ENCODE measurements at places on chromosomes 1 and 21.

DNA sequence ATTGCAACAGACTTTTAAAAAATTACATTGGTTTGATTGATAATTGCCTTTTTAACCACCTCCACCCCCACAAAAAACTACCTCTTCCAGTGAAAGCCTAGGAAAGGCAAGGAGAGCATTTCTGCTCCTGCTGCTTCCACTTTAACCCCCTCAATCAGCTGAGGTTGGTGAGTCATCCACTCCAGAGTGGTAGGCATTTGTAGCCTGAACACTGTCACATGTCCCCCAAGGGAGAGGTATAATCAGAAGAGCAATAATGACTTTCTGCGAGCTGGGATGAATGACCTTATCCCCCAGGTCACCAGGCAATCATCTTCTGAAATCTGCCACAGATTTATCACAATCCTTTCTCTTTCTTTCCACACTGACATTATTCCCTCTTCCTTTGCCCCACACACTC, 126.6 kb upstream of the CAMK1G start:
- DNase-seq, result no peak

GRCh38 chr1:246052603-246053002, 454.5 kb downstream of the SMYD3 start:
- DNase-seq, result no peak

GRCh38 chr1:147850737-147851136, 51.9 kb upstream of the GJA8 start:
- no peak for DNase-seq

- DNase-seq, result no peak
These were observed 384.0 kb downstream of the LTN1 start for GRCh38 chr21:28608646-28609045.

- DNase-seq, result no peak
These were observed 553.8 kb upstream of the PRMT6 start for GRCh38 chr1:106502659-106503058.

DNA sequence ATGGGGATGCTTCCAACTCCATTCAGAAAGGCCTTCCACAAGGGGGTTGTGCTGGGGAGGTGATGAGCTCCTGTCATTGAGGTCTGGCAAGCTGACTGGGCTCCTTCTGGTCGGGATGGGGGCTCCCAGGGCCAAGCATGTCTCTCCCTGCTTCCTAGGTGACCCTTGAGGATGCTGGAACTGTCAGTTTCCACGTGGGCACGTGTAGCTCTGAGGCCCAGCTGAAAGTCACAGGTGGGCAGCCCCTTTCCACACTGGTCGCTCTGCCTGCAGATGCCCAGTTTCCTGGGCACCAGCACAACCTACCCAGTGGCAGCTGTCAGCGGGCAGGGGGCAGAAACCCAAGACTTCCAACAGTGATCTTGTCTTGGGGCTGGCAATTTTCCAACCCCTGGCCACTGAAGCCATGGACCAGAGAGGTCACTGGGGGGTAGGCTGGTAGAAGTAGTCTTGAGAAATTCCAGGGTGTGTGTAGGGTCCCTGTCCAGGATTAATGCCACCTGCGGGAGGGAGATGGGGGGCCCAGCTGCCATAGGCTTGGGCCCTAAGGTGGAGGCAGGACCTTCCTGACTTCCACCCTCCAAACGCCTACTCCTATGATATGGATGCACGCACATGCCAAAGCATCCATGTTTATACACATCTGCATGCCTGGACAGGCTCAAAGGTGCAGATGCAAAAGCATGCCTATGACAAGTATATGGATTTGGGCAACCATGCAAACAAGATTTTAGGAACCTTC, 97.1 kb downstream of the TRIM11 start:
- no peak for DNase-seq

DNA sequence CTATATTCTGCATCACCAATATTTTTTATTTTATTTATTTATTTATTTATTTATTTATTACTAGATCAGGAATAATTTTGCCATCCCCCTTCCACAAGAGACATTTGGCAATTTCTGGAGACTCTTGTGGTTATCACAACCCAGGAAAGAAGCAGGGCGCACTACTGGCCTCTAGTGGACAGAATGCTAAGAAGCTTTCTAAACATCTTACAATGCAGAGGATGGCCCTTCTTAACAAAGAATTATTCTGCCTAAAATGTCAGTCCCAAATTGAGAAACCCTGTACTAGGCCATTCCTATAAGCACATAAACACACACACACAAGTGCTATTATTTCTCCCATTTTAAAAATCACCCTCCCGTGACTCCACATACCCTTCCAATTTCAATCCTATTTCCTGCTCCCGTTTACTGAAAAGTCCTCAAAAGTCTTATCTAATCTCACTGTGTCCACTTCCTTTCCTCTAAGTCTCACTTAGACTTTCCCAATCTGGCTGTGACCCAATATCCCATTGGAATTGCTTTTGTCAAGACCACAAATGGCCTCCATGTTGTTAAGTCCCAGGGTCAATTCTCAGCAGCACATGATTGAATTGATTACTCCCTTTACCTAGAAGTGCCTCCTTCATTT, 43.7 kb upstream of the RNF11 start:
- DNase-seq, result peak; percentile 76

All from NAMALWA (cell line).